ENCODE measurements at places on chromosomes 2 and 18. TPM values are rescaled to one million over a fixed set of nuclear protein-coding genes. Genes with fewer than 3 reads are reported as not detected.

Gene PNKD
- 26.2 TPM for total RNA-seq

Gene TMEM198
- 8.6 TPM for total RNA-seq

Gene CCBE1
- total RNA-seq: 4.8 TPM

Gene GALNT13
- 82.7 TPM for total RNA-seq

Gene WDR12
- total RNA-seq: 20.2 TPM

Gene HOXD4
- 0.33 TPM for total RNA-seq

Gene CENPO
- total RNA-seq: 10.9 TPM

Gene ZSCAN30
- total RNA-seq: 42.3 TPM

Gene NT5DC4
- total RNA-seq: 0.22 TPM

Gene IGFBP5
- total RNA-seq: 508 TPM

Gene MAPK4
- 16.1 TPM for total RNA-seq

Gene IL1F10
- not detected for total RNA-seq

Gene NRP2
- 53.5 TPM for total RNA-seq

Gene EGR4
- total RNA-seq: not detected

Gene PDE1A
- 12.4 TPM for total RNA-seq

Gene FTCDNL1
- 2.3 TPM for total RNA-seq

Gene GAREM1
- 10.3 TPM for total RNA-seq

Gene ATIC
- total RNA-seq: 28.0 TPM

Gene TMEM247
- total RNA-seq: not detected

Gene HSBP1L1
- total RNA-seq: 6.3 TPM

Gene CRYBA2
- total RNA-seq: 1,526 TPM

Gene ELOA2
- total RNA-seq: not detected

Gene LIMS4
- not detected for total RNA-seq

Gene SLC9A2
- 0.49 TPM for total RNA-seq

Measured in camera-type eye (tissue), 1 donor.